Foreskin fibroblast (primary cell): ENCODE measurements at places on chromosomes 7 and 10.

- no peak for DNase-seq
Measured at GRCh38 chr10:70666960-70667798, 5.1 kb upstream of the ADAMTS14 start.

GRCh38 chr7:139124084-139124914 lies 14.8 kb upstream of the ZC3HAV1 start:
- DNase-seq = no peak

GRCh38 chr10:60222047-60222446 lies 167.6 kb downstream of the ANK3 start:
- DNase-seq = no peak

DNA sequence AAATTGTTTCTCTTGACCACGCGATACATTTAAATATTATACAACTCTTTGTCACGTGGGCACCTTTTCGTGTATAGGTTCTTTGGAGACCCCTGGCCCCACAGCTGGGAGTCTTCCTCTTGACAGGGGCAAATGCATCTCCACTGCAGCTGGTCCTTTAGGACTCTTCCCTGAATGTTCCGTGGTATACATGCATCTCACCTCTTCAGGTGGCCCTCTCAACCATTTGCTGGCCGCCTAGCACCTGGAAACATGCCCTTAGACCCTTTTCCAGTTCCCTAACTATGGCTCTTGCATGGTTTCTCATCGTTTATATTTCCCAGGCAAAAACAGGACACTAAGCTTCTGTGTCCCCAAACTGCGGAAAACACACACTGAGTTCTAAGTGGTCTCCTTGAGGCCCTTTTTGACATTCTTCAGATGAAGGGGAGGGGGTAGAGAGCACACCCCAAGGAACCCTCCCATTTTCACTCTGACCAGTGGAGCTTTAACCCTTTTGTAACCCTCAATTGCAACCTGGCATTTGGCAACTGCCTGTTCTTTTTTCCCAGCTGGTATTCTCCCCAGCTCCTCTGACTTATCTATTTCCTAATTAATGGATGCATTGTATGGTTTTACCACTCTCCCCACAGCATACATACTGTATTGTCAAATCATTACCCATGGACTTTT lies 20.6 kb downstream of the HNRNPA2B1 start:
- no peak for DNase-seq

- no peak for DNase-seq
Measured at GRCh38 chr10:17290226-17290625, 62.2 kb downstream of the VIM start.

- DNase-seq = no peak
Measured at GRCh38 chr10:3893901-3894563, 109.0 kb upstream of the KLF6 start.
